ENCODE measurements at places on chromosomes 11 and 22. TPM values are rescaled to one million over a fixed set of nuclear protein-coding genes. Genes with fewer than 3 reads are reported as not detected.

SYCE3 gene
- total RNA-seq = not detected

OR2AT4 gene
- total RNA-seq = not detected

DNA sequence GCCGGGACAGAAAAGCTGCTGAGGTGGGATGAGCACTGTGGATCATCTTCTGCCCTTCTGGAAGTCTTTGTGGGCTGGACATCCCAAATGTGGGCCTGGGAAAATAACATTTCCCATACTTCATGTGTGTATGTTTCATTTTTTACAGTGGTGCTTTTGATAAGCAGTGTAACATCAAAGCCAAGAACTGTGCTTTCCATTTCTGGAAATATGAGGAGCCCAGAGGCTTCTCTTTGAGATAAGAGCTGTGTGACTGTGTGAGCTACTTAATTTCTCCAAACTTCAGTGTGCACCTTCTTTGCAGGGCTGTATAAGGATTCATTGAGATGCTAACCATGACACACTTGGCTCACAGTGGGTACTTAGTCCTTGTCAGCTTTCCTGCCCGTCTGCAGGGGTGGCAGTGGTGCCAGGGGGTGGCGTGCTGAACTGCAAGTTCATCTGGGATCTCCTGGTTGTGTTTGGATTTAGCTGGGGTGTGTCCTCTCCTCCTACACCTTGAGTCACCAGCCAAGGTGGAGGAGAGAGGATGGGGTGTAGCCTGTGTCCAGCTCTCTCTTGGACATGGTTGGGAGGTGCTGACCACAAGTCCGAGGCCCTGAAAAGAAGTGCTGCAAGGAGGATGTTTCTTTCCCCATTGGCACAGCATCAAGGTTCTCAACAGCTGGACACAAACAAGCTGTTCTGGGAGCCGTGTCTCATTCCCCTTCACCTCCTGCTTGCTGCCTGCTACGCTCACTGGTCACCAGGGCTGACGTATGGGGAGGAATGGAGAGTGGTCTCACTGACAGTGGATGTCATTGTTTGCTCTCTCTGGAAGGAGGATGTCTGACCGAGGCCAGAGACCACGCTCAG is 139.4 kb downstream of the TEAD1 start:
- DNase-seq = no peak

- no peak for DNase-seq
These were observed 10.6 kb downstream of the MYH9 start for GRCh38 chr22:36377022-36377631.

- DNase-seq = no peak
These were observed 38.3 kb downstream of the TBX1 start for GRCh38 chr22:19798891-19799293.

PKNOX2 gene
- total RNA-seq = 6.9 TPM

- no peak for DNase-seq
These were observed 1.8 kb downstream of the PHOX2A start for GRCh38 chr11:72242141-72242540.

DNA sequence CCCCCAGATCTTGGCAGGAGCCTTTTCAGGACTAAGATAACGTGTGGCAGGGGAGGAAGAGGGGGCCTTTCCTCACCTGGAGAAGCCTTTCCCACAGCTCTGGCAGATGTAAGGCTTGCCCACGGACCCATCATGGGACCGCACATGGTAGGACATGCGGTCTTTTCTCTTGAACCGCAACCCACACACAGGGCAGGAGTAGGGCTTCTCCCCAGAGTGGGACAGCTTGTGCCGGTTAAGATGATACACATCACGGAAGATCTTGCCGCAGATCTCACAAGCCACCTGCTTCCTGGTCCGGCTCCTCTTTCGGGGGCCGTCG is 1.9 kb downstream of the PATZ1 start:
- DNase-seq = no peak

GRCh38 chr11:74592441-74593362 is at the start of gene POLD3:
Gene POLD3 (plus strand): TSS chr11:74592582. CDS start chr11:74592659, 77 bp downstream.
- DNase-seq = peak; percentile 90

DNA sequence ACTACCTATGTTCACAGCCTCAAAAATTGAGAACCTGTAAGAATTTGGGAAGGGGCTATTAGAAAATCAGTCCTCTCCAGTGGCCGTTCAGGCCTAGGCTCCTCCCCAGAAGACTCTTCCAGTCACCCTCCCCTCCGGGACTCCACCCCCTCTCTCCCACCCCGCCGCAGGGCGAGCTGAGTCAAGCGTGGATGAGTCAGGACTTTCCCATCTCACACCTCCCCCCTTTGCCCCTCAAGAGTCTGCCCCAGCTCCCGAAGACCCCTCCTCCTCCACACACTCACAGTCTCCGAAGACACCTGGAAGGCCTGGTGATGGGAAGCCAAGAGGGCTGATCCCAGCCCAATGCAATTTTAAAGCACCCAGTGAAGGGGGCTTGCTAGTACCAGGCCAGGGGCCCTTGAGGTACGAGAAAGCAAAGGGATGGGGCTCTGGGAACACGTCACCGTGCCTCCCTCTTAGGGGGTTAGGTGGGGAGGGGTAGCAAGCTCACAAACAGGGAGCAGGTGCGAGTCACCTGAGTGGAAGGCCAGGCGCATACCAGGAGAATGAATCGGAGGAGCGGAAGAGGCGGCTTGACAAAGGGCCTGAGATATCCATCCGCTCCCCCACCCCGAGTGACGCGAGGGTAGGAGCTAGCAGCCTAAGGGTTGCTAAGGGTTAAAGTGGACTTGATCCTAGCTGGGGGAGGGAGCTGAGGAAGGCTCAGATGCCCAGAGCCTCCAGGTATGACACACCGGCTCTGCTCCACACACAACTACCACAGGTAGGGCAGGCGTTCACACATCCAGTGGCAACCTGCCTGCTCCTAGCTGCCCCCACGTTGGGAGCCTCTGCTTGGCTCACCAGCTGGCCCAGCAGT is 13.6 kb downstream of the BCL9L start:
- peak; percentile 94 for DNase-seq

PLEKHA7 gene
- 24.6 TPM for total RNA-seq

DNA sequence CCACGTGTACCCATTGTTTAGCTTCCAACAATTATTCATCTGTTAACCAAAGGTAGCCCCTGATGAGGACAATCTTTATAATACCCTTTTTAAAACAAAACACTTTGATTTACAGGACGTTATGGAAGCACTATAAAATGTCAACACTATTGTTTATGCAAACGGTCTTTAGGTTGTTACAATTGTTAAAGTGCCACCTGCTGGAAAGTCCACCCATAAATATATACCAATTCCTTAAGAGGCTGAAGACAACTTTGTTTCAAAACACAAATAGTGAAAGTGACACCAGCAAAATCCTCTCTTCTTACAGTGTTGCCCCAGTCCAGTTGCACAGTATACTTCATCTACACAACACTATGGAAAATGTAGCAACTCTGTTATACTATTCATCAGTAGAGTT is 68.9 kb upstream of the SLN start:
- no peak for DNase-seq

GRCh38 chr11:73321604-73322381 is 13.7 kb downstream of the ARHGEF17 start:
- DNase-seq = no peak

GRCh38 chr11:111603611-111604130 is 1.4 kb downstream of the SIK2 start:
- no peak for DNase-seq

H19 gene
- total RNA-seq = 551 TPM

- no peak for DNase-seq
These were observed 358.4 kb downstream of the CTTN start for GRCh38 chr11:70756756-70757155.

GRCh38 chr22:35312198-35313059 is 12.7 kb downstream of the TOM1 start:
- no peak for DNase-seq

RBX1 gene
- 44.5 TPM for total RNA-seq

DNA sequence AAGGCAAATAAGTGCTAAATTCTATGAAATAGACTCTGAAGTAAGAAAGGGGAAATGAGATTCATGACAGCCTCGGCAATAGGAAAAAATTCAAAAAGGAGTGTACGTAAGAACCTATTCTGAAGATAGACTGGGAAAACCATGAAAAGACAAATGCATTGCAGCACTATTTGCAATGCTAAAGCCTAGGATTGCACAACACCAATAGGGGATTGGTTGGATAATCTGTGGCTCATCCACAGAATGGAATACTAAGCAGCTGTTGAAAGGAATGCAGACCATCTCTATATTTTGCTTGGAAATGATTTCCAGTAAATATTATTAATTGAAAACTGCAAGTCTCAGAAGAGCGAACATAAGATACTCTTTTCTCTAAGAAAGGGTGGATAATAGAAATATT is 91.7 kb upstream of the CLMP start:
- DNase-seq = no peak

DNA sequence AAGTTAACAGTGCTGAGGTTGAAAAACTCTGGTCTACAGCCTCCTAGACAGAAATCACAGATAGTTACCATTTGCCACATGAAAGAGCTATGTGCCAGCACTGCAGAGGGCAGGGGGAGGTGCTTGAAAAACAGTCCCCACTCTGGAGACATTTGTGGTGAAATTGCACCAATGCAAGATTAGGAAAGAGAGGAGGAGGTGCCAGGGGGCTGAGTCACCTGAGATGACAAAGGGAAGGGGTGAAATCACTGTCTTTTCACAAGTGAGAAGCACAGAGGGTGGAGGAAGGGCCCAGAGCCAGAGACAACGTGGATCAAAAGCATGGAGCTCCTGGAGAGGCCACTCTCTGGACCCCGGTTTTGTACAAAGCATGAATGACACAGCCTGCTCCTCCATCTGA is 196.3 kb downstream of the BUD13 start:
- no peak for DNase-seq

DNA sequence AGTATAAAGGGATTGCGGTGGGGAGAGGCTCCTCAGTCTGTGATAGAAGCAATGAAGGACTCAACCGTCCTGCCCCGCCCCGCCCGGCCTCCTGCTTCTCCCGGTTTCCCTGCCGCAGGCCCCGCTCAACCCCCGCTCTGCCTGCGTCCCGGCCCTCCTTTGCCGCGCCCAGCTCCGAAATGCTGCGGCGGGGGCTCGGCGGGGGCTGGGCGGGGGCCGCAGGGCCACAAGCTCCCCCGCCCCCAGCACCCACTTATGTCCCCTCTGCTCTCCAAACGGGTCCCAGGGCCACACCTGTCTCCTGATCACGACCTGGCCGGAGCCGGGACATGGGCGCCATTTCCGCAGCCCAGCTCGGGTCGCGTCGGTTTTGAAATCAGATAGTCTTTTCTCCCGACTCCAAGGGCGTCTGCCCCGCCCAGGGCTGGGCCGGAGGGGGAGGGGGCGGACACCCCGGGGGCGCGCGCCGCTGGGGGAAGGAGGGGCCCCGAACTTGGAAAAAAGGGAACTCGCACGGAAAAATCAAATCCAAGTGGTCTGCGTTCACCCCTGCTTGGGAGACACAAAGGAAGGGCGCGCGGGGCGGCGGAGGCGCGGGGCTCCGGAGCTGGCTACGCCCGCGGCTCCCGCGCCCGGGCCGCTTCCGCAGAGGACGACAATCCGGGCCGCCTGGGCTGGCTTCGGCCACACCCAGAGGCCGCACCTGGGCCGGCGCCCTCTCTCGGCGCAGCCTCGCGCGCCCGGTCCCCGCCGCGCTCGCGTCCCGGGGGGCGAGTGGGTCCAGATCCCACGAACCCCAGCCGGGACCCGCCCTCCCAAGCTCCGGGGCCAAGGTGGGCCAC is 70.6 kb upstream of the EP300 start:
- DNase-seq = peak; percentile 68

- peak; percentile 71 for DNase-seq
These were observed 14.9 kb downstream of the DCPS start for GRCh38 chr11:126318574-126319373.

- DNase-seq = peak; percentile 95
These were observed 2.3 kb downstream of the TSPAN4 start for GRCh38 chr11:844693-845644.

- DNase-seq = no peak
These were observed 131.4 kb upstream of the C11orf58 start for GRCh38 chr11:16606784-16607674.

RFPL3 gene
- not detected for total RNA-seq

CD3E gene
- total RNA-seq = 1.8 TPM

TRIM22 gene
- 12.8 TPM for total RNA-seq

GRCh38 chr11:11569936-11570491 is 51.8 kb downstream of the GALNT18 start:
- peak; percentile 83 for DNase-seq

RIN1 gene
- 5.9 TPM for total RNA-seq

PPP2R5B gene
- 21.5 TPM for total RNA-seq

- DNase-seq = peak; percentile 63
These were observed 707 bp upstream of the FTH1 start for GRCh38 chr11:61967924-61968757.

DNA sequence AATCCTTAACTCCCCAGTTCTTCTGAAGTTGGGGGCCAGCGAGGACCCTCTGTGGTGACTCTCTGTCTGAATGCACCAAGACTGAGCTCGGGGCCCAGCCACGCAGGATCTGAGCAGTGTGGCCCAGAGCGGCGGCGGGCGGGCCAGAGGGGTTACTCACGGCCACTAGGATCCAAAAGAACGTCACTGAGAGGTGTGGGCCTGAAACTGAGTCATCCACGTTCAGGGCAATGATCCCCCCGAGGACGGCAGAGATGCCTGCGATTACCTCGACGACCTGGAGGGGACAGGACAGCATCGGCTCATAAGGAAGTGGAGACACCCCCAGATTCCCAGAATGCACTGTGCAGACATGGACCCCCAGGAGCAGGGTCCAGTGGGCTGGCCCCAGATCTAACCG is 11.2 kb downstream of the MLC1 start:
- no peak for DNase-seq

DNA sequence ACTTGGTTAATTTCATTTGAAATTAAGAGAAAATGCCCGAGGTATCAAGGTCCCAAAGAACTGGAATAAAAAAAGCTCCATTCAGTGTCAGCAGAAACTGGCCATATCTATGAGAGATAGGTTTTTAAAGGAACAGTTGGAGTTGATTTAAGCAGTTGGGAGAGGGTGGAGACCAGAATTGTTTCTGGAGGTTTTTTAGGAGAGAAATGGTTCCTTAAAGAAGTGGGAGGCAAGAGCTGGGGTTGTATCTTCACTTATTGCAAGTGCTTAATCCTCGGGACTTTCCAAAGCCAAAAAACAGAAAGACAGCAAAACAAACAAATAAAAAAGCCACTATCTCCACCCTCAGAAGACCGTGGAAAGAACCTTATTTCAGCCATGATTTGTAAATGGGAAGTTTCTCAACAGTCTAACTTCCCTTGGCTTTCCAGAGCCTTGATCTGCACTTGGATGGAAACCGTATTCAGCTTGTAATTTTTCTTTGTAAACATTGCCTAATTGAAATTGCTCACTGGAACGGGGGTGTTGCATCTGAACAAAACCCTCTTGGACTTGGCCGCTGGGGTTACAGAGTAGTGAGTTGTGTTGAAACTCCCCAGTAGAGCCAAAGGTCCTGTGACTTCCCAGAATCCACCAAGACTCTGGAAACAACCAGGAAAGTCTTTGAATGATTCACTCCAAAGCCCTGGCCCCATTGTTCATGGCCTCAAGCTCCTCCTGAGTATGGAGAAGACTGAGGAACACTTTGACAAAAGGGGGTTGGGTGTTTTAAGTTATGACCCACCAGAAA is 115.6 kb downstream of the SLC1A2 start:
- DNase-seq = peak; percentile 92

DNA sequence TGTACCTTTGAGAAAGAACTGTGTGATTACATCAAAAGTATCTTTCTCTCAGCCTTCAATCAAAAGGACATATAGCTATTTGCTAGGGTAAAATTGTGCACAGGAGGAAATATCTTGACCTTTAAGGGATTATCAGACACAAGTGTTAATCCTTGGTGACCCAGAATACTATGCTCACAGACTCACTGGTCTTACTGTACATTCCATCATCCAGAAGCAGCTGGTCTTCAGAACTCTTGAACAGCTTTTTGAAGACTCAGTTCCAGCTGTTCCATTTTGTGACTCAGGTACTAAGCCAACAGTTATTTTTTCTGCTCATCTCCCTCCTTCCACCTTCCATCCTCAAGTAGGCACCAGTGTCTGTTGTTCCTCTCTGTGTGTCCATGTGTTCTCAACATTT is 19.8 kb downstream of the ZBED5 start:
- no peak for DNase-seq

All from right atrium auricular region (tissue), 2 donors.